ENCODE measurements at places on chromosomes 3 and 15.

DNA sequence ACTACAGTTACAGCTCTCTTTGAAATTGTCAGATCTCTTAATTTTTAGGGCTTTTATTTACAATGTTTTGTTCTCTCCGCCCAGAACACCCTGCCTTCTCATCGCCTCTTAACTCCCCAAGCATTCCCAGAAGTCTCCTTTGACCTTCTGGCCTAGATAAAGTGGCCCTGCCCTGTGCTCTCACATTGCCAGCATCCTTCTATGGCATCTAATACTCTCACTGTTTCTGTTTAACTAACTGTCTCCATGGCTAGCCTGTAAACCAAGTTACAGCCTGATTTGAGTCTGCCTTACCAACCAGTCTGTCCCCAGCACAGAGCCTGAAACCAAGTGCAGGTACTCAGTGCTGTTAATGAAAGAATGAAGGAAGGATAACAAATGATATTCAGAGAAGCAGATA, 19.9 kb downstream of the COL8A1 start:
- H3K4me3 ChIP-seq: no peak overlapping the region
- no peak overlapping the region for H3K27ac ChIP-seq
- no peaks in the 10 kb centered on the region for H3K27me3 ChIP-seq

DNA sequence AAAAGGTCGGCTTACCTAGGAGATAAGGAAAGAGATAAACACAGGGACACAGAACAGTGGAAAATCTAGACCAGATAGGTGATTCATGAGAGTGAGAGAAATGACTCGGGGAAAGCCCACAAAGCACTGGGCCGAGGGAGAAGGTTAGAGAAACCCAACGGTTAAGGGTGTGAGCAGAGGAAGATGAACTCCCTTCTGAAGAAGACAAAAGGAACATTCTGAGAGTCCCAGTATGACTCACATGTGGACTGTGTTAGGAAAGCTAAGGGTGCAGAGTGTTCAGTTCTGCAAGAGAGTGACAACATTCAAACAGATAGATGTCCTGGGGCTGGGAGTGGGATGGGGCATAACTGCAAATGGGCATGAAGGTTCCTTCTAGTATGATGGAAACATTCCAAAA, 83.0 kb downstream of the CNTN3 start:
- no peaks in the 10 kb centered on the region for H3K36me3 ChIP-seq
- no peak for DNase-seq
- no peak overlapping the region for H3K27ac ChIP-seq
- no peaks in the 10 kb centered on the region for H3K27me3 ChIP-seq

GRCh38 chr3:71322154-71322553, 261.4 kb downstream of the FOXP1 start:
- no peaks in the 10 kb centered on the region for H3K27me3 ChIP-seq
- H3K36me3 ChIP-seq: no peaks in the 10 kb centered on the region
- H3K4me1 ChIP-seq: peaks cover 3% of the 10 kb centered on the region
- H3K27ac ChIP-seq: no peak overlapping the region

- H3K27me3 ChIP-seq: no peaks in the 10 kb centered on the region
- H3K4me3 ChIP-seq: no peak overlapping the region
- H3K27ac ChIP-seq: no peak overlapping the region
- H3K36me3 ChIP-seq: no peaks in the 10 kb centered on the region
- no peaks in the 10 kb centered on the region for H3K4me1 ChIP-seq
- no peak for DNase-seq
Measured at GRCh38 chr3:99537416-99537815, 101.0 kb upstream of the COL8A1 start.

DNA sequence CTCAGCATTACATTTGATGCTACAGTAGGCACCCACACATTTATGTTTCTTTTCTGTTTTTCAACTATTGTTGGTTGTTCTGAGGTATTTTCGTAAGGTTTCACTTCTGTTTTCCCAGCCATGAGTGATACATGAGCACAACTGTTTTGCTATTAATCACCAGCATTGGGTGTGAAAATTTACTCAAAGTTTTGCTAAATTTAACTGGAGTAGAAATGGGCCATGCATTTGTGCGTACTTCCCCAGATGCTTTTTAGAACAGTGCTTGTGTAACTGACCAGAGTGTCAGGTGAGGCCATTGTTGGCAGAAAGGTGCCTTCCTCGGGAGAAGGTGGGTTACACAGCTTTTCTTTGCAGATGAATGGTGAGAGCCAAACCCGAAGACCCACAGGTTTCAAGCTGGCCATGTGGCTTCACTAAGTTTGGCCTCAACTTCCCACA, 70.4 kb downstream of the ST6GAL1 start:
- DNase-seq: no peak
- peaks cover 7% of the 10 kb centered on the region for H3K36me3 ChIP-seq
- H3K4me3 ChIP-seq: no peak overlapping the region
- peak overlapping the region; percentile 51 for H3K27ac ChIP-seq
- no peaks in the 10 kb centered on the region for H3K27me3 ChIP-seq

GRCh38 chr15:48285329-48286214, 45.7 kb upstream of the DUT start:
- no peaks in the 10 kb centered on the region for H3K27me3 ChIP-seq
- H3K4me1 ChIP-seq: no peaks in the 10 kb centered on the region
- H3K4me3 ChIP-seq: no peak overlapping the region
- no peak for DNase-seq
- H3K36me3 ChIP-seq: no peaks in the 10 kb centered on the region
- no peak overlapping the region for H3K27ac ChIP-seq

- DNase-seq: no peak
- H3K4me3 ChIP-seq: no peak overlapping the region
- H3K27me3 ChIP-seq: no peaks in the 10 kb centered on the region
- no peaks in the 10 kb centered on the region for H3K4me1 ChIP-seq
- H3K36me3 ChIP-seq: peaks cover 12% of the 10 kb centered on the region
Measured at GRCh38 chr15:63256433-63257274, 20.8 kb upstream of the APH1B start.

DNA sequence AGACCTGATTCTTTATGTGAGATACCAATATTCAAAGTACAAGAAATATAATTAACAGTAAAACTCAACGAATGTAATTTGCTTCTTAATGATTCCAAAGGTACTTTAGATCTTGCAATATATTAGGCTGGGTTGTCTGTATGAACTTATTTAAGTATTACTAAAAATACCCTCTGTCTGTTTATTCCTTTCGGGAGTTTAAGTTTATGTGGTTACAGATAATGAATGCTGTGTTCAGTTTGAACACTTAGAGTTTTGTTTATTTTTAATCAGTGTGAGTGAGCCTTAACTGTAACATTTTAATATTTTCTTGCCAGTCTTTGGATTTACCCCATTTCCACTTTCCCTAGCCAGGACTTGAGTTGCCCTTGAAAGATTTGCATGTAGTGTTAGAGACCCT, 3.5 kb downstream of the PDE8A start:
- H3K27ac ChIP-seq: no peak overlapping the region
- H3K4me1 ChIP-seq: peaks cover 36% of the 10 kb centered on the region
- H3K27me3 ChIP-seq: no peaks in the 10 kb centered on the region
- H3K36me3 ChIP-seq: no peaks in the 10 kb centered on the region
- H3K4me3 ChIP-seq: no peak overlapping the region

- H3K27ac ChIP-seq: no peak overlapping the region
- DNase-seq: no peak
- H3K4me3 ChIP-seq: no peak overlapping the region
Measured at GRCh38 chr15:48989170-48989569, 25.5 kb upstream of the SHC4 start.

GRCh38 chr3:42061713-42062380, 29.3 kb upstream of the TRAK1 start:
- H3K27ac ChIP-seq: no peak overlapping the region
- no peak for DNase-seq
- no peaks in the 10 kb centered on the region for H3K27me3 ChIP-seq
- no peaks in the 10 kb centered on the region for H3K36me3 ChIP-seq
- no peak overlapping the region for H3K4me3 ChIP-seq

GRCh38 chr15:69830430-69830829, 267.3 kb downstream of the TLE3 start:
- H3K36me3 ChIP-seq: no peaks in the 10 kb centered on the region
- no peaks in the 10 kb centered on the region for H3K27me3 ChIP-seq
- H3K27ac ChIP-seq: no peak overlapping the region
- H3K4me3 ChIP-seq: no peak overlapping the region

GRCh38 chr15:52184721-52185120, 6.5 kb downstream of the GNB5 start:
- no peaks in the 10 kb centered on the region for H3K27me3 ChIP-seq
- H3K27ac ChIP-seq: no peak overlapping the region
- no peaks in the 10 kb centered on the region for H3K36me3 ChIP-seq
- H3K4me1 ChIP-seq: peaks cover 8% of the 10 kb centered on the region

DNA sequence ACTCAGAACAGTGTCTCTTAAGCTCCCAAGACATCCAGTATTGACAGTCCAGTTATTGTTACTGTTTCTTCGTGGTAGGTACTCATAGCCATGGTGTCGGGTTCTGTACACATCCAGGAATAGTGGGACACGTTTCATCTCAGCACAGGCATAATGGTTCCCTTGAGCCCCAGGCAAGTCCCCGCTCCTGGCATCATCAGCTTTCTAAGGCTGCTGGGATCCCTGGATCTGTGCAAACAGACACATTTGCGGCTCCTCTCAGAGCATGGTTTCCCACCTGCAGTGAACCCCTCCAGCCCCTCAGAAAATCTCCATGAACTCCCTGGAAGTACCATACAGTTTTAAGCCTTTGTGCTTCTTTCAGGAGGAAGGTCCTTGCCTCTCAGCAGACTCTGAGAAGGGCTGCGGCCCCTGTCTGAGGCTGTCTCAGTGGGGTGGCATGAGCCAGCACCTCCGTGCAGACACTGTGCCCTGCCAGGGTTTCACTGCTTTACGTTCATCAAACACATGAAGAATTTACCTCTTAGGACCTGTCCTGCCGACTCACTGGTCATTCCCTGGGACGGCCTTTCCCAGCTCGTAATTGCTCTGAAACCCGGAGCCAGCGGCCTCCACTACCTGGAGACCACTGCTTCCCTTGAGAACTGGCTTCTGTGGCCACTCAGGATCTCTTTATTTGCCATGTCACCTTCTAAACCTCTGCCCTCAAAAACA, 124.9 kb downstream of the LRRK1 start:
- no peak overlapping the region for H3K27ac ChIP-seq
- H3K4me3 ChIP-seq: no peak overlapping the region
- H3K36me3 ChIP-seq: no peaks in the 10 kb centered on the region
- no peaks in the 10 kb centered on the region for H3K4me1 ChIP-seq

- H3K4me3 ChIP-seq: no peak overlapping the region
- H3K4me1 ChIP-seq: no peaks in the 10 kb centered on the region
- H3K27ac ChIP-seq: no peak overlapping the region
- peaks cover 8% of the 10 kb centered on the region for H3K36me3 ChIP-seq
- no peak for DNase-seq
- no peaks in the 10 kb centered on the region for H3K27me3 ChIP-seq
Measured at GRCh38 chr3:49519916-49520385, 34.3 kb upstream of the BSN start.

GRCh38 chr3:143236226-143236964, 116.8 kb downstream of the CHST2 start:
- no peaks in the 10 kb centered on the region for H3K4me1 ChIP-seq
- H3K27ac ChIP-seq: no peak overlapping the region
- H3K4me3 ChIP-seq: no peak overlapping the region
- DNase-seq: no peak
- no peaks in the 10 kb centered on the region for H3K36me3 ChIP-seq
- no peaks in the 10 kb centered on the region for H3K27me3 ChIP-seq

GRCh38 chr15:70575231-70576226, 187.8 kb downstream of the UACA start:
- no peak overlapping the region for H3K4me3 ChIP-seq
- no peaks in the 10 kb centered on the region for H3K36me3 ChIP-seq

DNA sequence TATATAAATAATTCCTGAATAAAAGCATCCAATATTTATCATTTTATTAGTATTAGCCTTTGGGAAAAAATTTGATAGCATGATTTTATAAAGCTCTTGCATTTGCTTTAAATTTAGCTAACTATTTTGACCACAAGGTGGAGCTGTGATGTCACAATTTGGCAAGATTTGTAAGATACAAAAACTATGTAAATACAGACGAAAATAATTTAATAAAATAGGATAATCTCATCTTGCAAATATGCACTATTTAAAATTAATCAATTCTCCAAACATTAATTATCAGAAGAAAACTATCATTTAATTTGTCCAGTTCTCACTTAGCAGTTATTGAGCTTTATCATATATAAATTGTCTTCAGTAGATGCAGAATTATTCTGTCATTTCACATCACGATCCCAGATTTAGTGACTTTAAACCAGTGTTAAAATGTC, 95.4 kb downstream of the PLOD2 start:
- no peaks in the 10 kb centered on the region for H3K36me3 ChIP-seq
- H3K27ac ChIP-seq: no peak overlapping the region
- no peaks in the 10 kb centered on the region for H3K27me3 ChIP-seq
- no peaks in the 10 kb centered on the region for H3K4me1 ChIP-seq
- H3K4me3 ChIP-seq: no peak overlapping the region

DNA sequence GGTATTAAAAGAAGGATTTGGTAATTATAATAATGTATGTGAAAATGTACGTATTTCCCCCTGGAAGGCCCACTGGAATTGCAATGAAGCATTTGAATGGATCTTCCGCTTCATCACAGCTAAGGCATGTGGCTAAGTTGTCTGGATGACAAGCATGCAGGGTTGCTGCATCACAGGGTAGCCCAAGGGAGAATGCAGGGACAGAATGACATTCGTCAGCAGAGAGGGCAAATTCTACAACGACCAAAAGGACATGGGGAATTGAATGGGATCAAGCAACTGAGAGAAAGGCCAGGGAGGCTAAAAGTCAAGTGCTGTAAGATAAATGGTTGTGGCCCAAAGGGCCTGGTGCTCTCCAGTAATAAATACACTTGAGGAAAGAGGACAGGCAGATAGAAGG, 95.4 kb downstream of the ISL2 start:
- H3K27me3 ChIP-seq: no peaks in the 10 kb centered on the region
- DNase-seq: no peak
- no peak overlapping the region for H3K4me3 ChIP-seq
- peaks cover 2% of the 10 kb centered on the region for H3K36me3 ChIP-seq
- H3K27ac ChIP-seq: no peak overlapping the region

GRCh38 chr3:149658744-149659497, 1.1 kb upstream of the WWTR1 start:
- DNase-seq: no peak
- H3K27ac ChIP-seq: no peak overlapping the region
- H3K4me3 ChIP-seq: peak overlapping the region; percentile 76
- H3K27me3 ChIP-seq: peaks cover 34% of the 10 kb centered on the region
- H3K4me1 ChIP-seq: no peaks in the 10 kb centered on the region

- DNase-seq: no peak
- H3K4me1 ChIP-seq: no peaks in the 10 kb centered on the region
- H3K27me3 ChIP-seq: peaks cover 3% of the 10 kb centered on the region
- H3K36me3 ChIP-seq: peaks cover 56% of the 10 kb centered on the region
Measured at GRCh38 chr15:72203507-72203837, 5.9 kb upstream of the GRAMD2A start.

DNA sequence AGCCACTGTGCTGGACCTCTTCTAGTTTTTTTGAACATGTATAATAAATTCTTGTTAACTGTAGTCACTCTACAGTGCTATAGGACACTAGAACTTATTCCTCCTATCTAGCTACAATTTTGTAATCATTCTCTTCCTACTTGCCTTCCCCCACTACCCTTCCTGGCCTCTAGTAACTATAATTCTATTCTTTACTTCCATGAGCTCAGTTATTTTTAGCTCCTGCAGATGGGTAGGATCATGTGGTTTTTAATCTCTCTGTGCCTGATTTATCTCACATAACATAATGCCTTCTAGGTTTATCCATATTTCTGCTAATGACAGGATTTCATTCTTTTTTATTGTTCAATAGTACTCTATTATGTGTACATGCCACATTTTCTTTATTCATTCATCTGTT, 113.2 kb upstream of the FGF7 start:
- H3K4me3 ChIP-seq: no peak overlapping the region
- H3K27ac ChIP-seq: no peak overlapping the region
- H3K36me3 ChIP-seq: peaks cover 4% of the 10 kb centered on the region
- no peaks in the 10 kb centered on the region for H3K27me3 ChIP-seq

GRCh38 chr15:25937796-25938195, 74.7 kb upstream of the ATP10A start:
- H3K4me1 ChIP-seq: peaks cover 10% of the 10 kb centered on the region
- H3K27me3 ChIP-seq: no peaks in the 10 kb centered on the region
- H3K27ac ChIP-seq: no peak overlapping the region
- no peaks in the 10 kb centered on the region for H3K36me3 ChIP-seq
- H3K4me3 ChIP-seq: no peak overlapping the region

Measured in T-cell (primary cell).